ENCODE measurements at places on chromosomes 16 and 17.
A peak's percentile ranks its signal among the peaks of the same experiment; 100 is the strongest.

- no peak for DNase-seq
Observed at GRCh38 chr16:29943846-29944799, 17.8 kb upstream of the TMEM219 start.

DNA sequence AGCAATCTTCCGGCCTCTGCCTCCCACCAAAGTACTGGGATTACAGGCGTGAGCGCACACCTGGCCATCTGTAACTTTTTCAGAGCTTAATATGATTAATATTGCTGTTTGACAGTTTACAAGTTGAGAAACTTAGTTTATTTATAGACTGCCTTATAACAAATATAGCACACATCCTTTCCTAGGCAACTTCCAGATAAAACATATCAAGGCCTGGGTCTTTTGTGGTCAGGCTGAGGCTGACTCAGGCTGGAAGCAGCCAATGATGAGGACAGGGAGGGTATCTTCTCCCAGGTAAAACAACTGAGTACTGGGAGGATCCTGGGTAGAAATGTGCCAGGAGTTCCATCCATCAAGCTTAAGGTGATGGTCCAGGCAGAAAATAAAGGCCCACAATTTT lies 16.2 kb downstream of the LUC7L start:
- DNase-seq = no peak

- DNase-seq = no peak
Observed at GRCh38 chr17:47352848-47353247, 29.1 kb downstream of the EFCAB13 start.

- no peak for DNase-seq
Observed at GRCh38 chr17:15261802-15262290, 3.3 kb downstream of the PMP22 start.

DNA sequence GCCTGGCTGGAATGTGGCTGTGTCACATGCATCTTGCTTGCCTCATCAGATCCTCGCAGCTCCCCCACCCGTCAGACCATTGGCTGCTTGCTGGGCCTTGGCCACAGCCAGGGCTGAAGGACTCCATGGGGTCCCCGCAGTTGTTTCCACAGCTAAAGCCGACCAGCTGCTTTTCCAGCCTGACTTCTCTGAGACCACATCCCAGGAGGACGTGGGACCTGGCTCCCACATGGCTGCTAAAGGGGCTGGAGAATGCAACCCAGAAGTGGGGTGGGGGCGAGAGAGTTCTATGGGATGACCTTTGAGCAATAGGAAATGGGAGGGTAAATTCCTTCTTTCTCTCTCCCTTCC lies 193.8 kb downstream of the RAB11FIP4 start:
- DNase-seq = no peak

GRCh38 chr17:17506181-17506741 lies 10.1 kb upstream of the RASD1 start:
- DNase-seq = no peak

DNA sequence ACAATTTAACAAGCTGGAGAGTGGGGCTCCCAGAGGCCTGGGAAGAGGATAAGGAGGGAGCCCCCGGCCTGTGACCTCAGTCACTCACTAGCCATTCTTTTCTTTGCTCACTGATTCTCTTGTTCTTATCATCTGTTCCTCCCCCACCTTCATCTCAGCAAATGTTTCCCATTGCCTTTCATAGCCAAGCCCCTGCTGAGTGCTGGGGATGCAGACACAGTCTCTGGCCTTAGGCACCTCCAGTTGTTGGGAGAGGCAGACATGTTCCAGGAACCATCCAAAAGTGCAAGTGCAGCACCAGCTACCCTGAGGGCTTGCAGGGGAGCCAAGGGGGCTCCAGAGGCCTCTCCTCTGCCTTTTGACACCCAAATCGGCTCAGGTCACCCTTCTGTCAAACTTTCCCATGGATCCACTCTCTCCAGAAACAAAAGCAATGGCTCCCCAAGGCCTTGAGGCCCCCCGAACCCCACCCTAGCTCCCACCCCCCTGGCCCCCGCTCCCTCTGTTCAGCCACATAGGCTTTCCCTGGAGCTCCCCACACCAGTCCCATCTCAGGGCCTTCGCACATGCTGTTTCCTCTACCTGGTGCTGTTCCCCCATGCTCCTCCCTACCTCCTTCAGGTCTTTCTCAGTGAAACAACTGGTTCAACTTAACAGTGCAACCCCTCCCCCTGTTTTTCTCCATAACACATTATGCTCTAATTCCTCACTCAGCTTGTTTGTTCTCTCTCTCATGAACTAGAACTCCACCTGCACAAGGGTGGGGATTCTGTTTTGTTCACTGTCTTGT lies 14.9 kb upstream of the KCNJ12 start:
- DNase-seq = no peak

DNA sequence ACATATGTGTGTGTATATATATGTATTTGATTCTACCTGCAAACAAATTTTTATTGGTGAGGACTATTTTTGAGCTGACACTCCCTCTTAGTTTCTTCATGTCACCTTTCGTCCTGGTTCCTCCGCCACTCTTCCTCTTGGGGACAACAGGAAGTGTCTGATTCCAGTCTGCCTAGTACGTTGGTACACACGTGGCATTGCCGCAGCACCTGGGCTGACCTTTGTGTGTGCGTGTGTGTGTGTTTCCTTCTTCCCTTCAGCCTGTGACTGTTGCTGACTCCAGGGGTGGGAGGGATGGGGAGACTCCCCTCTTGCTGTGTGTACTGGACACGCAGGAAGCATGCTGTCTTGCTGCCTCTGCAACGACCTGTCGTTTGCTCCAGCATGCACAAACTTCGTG lies 29.4 kb upstream of the CACNG5 start:
- no peak for DNase-seq

- DNase-seq = peak; percentile 53
Observed at GRCh38 chr16:2196162-2196980, at the start of gene CASKIN1. TSS of gene CASKIN1 (minus strand) at chr16:2196605. CDS start at chr16:2196432, 173 bp downstream.

DNA sequence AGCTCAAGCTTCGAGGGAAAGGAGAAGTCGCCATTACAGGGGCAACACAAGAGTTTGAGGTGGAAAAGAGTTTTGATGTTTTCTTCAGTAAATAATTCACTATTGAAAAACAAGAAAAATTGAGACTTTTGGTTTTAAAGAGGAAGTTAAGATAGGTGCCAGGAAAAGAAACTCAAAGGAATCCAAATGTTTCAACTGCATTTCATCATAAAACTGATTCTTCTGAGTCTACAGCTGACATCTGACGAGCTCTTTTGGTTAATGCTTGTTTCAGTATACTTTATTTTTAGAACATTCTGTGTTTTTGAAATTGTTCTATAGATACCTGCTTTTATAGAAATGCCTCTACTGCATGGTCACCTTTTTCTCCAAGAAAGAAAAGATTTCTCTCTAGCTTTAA lies 54.0 kb downstream of the ERN1 start:
- DNase-seq = no peak

GRCh38 chr17:11239379-11239970 lies 1.5 kb upstream of the SHISA6 start:
- DNase-seq = no peak

DNA sequence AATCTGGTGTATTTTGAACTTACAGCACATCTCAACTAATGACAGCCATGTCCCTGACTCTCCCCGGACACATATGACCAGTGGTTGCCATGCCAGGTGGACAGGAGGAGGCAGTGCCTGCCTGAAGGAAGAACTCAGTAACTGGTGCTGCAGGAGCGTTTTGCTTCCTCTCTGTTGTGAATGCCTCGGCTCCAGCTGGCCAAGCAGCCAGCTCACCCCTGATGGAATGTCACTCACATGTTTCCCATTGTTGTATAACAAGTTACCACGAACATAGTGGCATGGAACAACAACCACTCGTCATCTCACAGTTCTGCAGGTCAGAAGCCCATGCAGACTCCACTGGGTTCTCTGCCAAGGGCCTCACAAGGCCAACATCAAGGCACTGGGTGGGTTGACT lies 20.1 kb upstream of the IRF8 start:
- DNase-seq = no peak

GRCh38 chr17:43924558-43924957 lies 17.2 kb upstream of the MPP2 start:
- no peak for DNase-seq

GRCh38 chr17:16997514-16998429 lies 25.9 kb upstream of the TNFRSF13B start:
- DNase-seq = no peak

DNA sequence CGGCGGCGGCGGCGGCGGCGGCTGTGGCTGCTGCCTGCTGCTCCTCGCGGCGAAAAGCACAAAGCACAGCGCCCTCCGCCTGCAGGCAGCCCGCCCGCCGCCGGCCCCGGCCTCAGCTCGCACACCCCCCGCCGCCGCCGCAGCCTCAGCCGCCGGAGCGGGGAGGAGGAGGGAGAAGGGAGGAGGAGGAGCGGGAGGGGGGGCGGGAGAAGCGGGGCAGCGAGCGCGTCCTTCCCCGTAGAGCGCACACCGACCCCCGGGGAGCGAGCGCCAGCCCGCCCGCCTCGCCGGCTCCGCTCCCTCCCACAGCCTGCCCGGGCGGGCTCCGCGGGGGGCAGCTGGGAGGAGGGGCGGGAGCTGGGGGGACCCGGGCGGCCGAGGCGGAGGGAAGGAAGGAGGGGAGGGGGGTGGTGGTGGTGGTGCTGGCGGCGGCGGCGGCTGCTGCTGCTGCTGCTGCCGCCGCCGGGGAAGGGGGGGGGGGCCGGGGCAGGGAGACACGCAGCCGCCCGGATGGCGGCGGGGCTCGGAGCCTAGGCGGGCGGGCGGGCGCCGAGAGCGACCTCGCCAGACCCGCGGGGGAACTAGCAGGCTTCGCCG lies at the start of gene UBTF:
UBTF (minus strand) TSS at position 60 of the 597 bp plus-strand sequence. CDS start 1,446 bp downstream, outside the sequence.
- no peak for DNase-seq

DNA sequence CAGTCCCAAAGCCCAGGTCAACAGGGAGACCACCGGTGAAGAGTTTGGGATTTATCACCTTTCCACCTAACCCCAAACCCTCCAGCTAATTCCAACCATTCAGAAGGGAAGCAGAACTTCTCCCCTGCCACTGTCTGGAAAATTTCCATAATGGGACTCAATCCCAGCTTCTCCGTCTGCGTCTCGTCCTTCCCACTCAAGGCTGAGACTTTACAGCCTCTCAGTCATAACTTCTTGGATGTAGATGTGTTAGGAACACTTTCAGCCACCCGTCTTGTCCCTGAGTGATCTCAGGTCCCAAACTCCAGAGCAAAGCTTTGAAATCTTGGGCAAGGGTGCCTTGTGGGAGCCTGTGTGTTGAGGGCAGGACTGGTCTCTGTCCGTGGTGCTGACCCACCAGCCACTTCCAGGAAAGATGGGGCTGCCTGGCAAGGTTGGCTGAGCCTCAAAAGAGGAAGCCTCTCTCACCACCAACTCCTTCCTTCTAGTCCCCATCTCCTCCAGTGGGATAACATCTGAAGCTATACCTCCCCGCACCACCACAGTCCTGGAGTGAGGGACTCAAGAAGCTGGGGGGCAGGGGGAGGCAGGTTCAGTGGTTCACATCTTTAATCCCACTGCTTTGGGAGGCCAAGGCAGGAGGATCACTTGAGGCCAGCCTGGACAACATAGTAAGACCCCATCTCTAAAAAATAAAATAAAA lies 9.3 kb downstream of the GAS2L2 start:
- DNase-seq = no peak

- peak; percentile 94 for DNase-seq
Observed at GRCh38 chr16:67660564-67661028, at the start of gene PARD6A. TSS of gene PARD6A (plus strand) at chr16:67660960. CDS start at chr16:67661039, 79 bp downstream.

DNA sequence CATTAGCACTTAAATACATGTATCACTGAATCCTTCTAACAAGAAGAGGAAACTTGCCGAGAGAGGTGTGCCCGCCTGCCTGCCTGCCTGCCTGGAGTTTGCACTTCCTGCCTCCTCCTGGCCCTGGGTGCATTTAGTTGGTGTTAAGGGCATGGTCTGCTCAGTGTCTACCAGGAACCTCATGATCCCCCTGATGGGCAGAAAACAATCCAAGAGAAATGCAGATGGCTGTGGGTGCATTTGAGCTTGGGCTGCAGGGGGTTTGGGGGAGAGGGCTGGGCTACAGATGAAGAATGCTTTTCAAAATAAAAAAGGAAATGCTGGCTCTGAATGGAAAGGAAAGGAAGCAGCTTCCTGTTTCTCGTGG lies 10.1 kb downstream of the KSR1 start:
- no peak for DNase-seq

DNA sequence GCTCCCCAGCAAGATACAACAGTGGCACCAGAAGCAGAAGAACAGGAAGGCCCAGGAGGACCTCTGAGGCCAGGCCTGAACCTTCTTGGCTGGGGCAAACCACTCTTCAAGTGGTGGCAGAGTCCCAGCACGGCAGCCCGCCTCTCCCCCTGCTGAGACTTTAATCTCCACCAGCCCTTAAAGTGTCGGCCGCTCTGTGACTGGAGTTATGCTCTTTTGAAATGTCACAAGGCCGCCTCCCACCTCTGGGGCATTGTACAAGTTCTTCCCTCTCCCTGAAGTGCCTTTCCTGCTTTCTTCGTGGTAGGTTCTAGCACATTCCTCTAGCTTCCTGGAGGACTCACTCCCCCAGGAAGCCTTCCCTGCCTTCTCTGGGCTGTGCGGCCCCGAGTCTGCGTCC lies 11.9 kb downstream of the CES3 start:
- DNase-seq = no peak

Measured in D721Med (cell line).